CD4-positive, CD25-positive, alpha-beta regulatory T cell (primary cell): ENCODE measurements at places on chromosomes 2 and 18.

- no peak for DNase-seq
Measured at GRCh38 chr18:60092073-60092472, 192.3 kb downstream of the PMAIP1 start.

GRCh38 chr18:75538727-75539126 lies 111.2 kb upstream of the SMIM21 start:
- no peak for DNase-seq

DNA sequence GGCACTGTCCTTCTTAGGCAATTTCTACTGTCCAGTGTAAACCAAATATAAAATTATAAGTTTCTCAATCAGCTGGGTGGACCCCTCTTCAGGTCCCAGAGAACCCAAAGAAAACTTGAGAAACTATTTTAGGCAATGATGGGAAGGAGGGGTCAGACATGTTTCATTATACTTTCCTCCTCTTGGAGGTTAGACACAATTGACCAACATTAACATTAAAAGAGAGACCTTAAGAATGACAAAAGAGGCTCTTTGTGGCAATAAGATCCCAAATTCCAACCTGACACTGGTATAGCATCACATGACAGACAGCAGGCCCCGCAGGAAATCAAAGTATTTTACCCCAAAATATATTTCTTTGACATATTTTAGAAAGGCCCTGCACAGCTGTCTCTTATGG lies 73.1 kb downstream of the LRRTM1 start:
- DNase-seq, result no peak

GRCh38 chr2:37892436-37893114 lies 32.5 kb upstream of the RMDN2 start:
- no peak for DNase-seq

- DNase-seq, result no peak
Measured at GRCh38 chr2:202444000-202444399, 67.9 kb downstream of the BMPR2 start.

DNA sequence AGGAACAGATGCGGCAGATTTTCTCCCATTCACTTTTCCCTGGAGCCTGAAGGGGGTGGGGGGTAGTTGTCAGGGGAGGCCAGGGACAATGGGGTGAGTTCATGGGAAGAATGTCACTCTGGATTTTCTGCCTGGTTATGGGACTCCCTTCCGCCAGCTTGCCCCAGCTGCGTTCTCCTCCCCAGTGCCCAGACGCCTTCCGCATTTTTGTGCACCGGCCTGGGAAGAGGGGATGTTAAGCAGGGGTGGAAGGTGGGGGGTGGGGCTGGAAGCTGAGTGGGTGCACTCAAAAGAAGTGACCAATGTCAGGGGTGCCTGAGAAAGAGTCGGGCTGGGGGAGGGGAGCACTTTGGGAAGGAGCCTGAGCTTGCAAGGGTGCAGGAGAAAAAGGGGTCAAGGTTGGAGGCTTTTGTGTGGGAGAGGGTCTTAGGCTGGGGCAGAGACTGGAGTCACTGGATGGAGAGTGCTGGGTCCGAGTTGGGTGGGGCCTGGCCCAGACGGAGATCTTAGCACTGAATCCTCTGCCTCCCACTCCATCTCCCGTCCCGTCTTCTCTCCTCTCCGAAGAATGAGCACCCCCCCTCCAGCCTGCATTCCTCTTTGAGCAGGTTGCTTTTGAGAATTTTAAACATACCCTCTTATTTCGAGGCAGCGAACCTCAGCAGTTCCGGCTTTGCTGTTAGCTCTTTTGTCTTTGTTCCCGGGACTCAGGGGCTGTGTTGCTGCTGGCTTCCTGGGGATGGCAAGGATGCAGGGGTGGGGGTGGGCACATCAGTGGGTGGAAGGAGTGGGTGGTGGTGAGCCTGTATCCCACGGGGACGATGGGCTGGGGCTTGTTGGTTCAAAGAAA lies 2.7 kb downstream of the IGFBP2 start:
- DNase-seq, result no peak

- peak; percentile 43 for DNase-seq
Measured at GRCh38 chr2:47486841-47487497, 84.0 kb downstream of the MSH2 start.

DNA sequence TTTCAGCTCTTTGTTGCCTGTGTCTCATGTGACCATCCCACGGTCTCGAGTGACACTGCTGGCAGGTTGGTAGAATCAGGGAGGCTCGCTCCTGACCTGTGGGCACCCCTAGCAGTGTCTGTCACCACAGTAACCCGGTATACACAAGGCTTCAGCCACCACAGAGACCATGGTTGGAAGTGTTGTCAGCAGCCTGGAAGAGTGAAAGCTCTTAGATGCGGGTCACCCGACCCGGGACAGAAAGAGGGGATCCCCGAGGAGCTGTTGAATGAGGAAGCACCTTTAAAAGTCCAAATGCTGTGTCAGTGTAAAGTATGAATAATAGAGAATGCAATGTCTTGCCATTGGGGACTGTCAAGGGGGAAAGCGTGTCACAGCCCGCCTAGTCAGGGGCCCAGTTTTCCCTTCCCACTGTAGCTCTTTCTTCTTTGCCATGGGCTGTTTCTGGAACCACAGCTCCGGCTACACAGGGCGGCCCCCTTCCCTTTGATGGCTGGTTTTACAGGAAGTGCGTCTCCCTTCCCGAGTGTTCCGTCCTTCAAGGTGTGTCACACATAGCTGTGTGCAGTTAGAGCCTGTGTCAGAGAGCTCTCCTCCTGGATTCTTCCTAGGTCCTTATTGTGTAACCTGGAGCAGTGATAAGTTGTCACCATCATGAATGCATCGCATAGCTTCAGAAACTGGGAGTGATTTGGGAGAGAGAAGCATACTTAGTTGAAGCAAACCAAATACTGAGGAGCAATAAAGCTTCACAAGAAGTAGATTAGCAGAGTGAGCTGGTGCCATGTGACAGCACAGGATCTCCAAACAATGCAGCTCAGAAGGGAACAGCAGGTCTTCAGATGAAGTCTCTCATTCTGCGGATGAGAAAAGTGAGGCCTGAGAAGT lies 81.4 kb downstream of the MTCL1 start:
- no peak for DNase-seq

- no peak for DNase-seq
Measured at GRCh38 chr2:147698166-147698565, 146.7 kb upstream of the ACVR2A start.

GRCh38 chr2:220786216-220786615 lies 785.9 kb downstream of the EPHA4 start:
- no peak for DNase-seq

- no peak for DNase-seq
Measured at GRCh38 chr2:84838434-84839145, 42.3 kb downstream of the TRABD2A start.

- no peak for DNase-seq
Measured at GRCh38 chr2:120929829-120930228, 194.2 kb downstream of the GLI2 start.

- no peak for DNase-seq
Measured at GRCh38 chr2:168926621-168927386, 25.7 kb downstream of the G6PC2 start.

DNA sequence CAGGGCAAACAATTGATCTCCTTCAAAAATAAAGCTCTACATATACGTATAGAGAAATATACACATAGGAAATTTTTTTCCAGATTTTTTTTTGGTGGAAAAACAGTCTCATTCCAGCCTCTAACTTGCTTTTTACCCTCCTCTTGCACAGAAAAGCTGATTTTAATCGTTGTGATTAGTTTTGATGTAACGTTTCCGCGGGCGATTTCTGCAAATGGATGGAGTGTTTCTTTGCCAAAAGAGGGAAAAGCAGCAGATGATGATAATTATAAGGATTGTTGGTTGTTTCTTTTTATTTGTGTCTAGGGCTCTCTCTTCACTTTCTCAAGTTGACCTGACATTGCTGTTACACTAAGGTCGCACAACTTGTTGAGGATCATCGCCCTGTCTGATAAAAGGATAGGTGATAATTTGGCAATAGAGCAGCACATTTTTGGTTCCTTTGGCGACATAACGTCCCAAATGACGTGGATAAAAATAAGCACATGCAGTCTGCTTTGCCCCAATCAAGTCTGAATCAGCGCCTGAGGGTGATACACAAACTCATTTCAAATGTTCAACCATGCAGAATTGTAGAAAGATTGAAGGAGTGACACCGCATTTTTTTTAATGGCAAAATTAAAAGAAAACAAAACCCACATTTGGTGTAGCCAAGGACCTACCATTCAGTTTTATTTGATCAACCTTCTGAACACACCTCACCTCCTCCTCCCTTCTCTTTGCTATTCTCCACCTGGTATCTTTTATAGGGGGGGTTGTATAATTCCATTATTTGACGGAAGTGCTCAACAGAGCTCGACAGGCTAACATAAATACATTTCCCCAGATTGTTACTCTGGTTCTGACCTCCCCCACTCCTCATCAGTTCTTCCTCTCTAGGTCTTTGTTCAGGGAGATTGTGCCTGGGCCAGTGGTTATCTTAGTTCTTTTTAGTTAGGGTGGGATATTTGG lies 109.6 kb upstream of the KCTD1 start:
- no peak for DNase-seq

- DNase-seq, result no peak
Measured at GRCh38 chr2:229818230-229818629, 103.6 kb downstream of the TRIP12 start.

GRCh38 chr2:70854411-70854810 lies 18.8 kb upstream of the CD207 start:
- DNase-seq, result no peak

- DNase-seq, result no peak
Measured at GRCh38 chr2:79713131-79713785, 200.4 kb downstream of the CTNNA2 start.

DNA sequence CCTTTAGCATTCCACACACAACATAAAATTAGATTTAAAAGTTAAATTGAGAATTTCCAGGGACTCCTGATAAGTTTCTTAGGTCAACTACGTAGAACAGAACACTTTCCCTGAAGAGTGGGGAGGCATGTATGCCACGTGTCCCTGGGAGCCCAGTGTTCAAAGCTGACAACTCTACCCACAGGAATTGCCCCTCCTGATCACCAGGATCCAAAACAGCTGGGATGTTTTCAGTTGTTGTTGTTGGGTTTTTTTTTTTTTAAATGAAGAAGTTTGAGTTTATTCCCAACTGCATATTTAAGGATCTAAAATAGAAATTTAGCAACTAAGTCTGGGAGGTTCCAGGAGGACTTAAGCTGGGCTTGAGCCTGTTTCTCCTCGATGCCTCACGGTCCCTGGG lies 100.5 kb downstream of the TPGS2 start:
- no peak for DNase-seq

GRCh38 chr2:204010628-204011560 lies 74.3 kb downstream of the ICOS start:
- DNase-seq, result no peak

GRCh38 chr18:59669872-59670657 lies 27.2 kb downstream of the CCBE1 start:
- no peak for DNase-seq

- DNase-seq, result no peak
Measured at GRCh38 chr2:56134861-56135260, 48.9 kb upstream of the CCDC85A start.

DNA sequence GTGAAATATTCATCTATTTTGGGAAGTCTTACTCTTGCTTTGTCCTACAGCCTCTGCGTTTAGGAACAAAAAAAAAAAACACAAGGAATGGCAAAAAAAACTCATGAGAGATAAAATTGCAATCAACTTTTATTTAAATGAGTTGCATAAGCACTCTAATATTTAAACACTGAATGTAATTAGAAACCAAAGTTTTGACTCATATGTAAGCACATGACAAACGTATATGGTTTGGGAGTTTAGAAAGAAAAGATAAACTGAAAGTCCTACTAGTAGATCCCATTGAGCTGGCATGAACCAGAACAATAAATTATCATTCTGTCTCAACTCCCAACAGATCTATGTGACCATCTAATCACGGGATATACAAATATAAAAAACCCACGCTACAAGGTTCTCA lies 44.8 kb downstream of the REV1 start:
- no peak for DNase-seq

GRCh38 chr2:101559551-101559950 lies 84.6 kb upstream of the RFX8 start:
- DNase-seq, result no peak

DNA sequence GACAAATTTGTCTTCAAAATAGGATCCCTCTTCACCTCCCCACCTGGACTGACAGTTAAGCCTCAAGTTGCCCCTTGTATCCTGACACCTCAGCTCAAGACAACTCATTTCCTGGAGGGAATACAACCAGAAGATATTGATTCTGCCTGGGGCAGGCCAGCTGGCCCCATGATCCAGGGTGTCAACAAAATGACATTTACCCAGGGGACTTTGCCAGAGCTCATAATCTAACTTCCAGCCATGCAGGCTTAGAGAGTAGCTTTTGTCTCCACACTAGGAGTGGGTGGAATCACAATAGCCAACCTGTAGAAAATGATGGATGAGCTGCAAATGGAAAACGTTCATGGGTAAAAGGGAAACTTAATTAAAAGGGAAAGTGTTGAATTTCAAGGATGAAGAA lies 220.1 kb upstream of the DPP10 start:
- DNase-seq, result no peak

- no peak for DNase-seq
Measured at GRCh38 chr2:33380001-33380609, 96.3 kb upstream of the RASGRP3 start.

DNA sequence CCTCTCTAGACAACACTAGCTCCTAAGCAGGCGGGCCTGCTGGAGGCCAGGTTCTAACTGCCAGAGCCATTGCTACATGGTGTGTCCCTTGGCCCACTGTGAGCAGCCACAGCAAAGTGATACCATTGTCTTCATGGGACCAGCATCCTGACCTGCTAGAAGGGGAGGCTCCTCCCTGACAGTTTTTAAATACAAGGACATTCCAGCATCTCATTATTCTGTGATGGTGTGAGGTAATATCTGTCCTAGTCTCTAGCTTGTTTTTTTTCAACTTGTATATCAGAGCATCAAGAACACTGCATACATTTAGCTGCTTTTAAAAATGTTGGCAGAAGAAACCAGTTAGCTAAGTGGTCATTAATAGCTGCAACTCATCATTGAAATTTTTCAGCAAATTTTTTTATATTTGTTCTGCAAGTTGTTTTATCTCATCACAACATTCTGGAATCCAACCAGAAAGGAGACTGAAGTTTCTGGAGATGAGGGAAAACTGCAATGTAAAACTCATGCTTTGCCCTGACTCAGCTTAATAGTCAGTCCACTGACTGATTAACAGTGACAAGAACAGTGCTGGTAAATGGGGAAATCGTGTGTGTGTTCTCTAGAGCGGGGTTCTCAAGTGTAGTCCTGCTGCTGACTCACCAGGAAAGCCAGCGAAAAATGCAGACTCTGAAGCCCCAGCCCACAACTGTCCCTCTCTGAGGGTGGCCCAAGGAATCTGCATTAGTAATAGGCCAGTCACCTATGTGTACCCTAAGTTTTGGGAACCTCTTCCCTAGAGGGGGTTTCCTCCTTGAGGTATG lies 17.8 kb downstream of the MAPRE3 start:
- no peak for DNase-seq

GRCh38 chr2:232488097-232488711 lies 570 bp upstream of the ECEL1 start:
- no peak for DNase-seq

- no peak for DNase-seq
Measured at GRCh38 chr18:37161491-37161890, 332.6 kb downstream of the KIAA1328 start.

DNA sequence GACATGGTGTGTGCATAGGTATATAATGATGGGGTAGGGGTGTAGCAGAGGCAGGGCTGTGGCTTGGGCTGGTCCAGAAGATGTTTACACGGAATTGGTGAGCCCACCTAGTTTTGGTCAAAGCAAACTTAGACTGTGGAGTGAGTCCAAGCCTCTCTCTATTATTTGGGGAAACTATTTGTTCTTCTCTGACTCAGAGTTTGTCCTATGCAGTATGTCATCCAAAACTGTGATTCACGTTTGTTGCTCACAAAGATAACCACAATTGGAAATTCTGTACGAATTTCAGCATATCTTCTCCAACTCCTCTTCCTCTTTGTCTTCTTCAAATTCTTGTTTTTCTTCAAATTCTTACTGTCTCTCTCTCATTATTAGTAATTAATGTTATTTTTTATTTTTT lies 292.9 kb downstream of the XIRP2 start:
- DNase-seq, result no peak
